ENCODE measurements at places on chromosomes 2 and 18.

DNA sequence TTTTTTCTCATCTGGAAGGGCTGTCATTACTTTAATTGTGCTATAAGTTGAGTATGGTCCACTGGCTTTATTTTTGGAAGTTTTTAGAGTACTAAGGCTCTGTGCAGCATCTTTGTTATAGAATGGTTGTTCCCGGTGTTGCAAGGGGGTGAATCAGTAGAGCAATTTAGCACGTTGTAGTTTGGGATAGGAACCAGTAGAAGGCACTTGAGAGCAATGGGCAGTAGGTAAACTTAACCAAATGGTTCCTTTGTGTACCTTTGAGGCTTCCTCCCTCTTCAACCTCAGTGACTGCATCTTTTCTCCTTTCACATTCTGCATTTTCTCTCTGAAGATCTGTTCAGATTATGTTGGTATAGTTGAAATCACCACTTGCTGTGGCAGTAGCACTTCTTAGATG is 238.2 kb upstream of the SYT4 start:
- H3K27me3 ChIP-seq = peaks cover 2% of the 10 kb centered on the region
- H3K4me1 ChIP-seq = no peaks in the 10 kb centered on the region
- no peak for DNase-seq
- no peak overlapping the region for H3K4me3 ChIP-seq
- no peak overlapping the region for H3K27ac ChIP-seq

DNA sequence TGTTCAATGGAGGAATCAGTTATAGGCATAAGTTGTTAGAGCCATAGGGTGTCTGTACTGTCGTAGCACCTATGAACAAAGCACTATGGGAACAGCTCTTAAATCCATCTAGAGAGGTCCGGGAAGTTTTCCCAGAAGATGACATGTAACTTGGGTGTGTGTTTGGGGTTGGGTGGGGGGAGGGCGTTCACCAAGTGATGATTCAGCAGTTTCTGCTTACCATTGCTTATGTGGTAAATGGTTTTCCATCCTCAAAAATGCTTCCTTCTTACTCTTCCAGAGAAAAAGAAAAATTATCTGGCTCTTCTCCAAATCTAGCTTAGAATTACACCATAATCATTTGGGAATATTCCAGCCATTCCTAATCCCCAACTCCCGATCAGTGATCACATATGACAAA is 361.1 kb upstream of the ZNF521 start:
- no peaks in the 10 kb centered on the region for H3K36me3 ChIP-seq
- no peak overlapping the region for H3K27ac ChIP-seq
- no peaks in the 10 kb centered on the region for H3K4me1 ChIP-seq
- peaks cover 12% of the 10 kb centered on the region for H3K27me3 ChIP-seq

GRCh38 chr18:26052505-26052904 is 37.9 kb downstream of the SS18 start:
- H3K4me1 ChIP-seq = peaks cover 4% of the 10 kb centered on the region
- H3K4me3 ChIP-seq = no peak overlapping the region
- DNase-seq = no peak
- no peak overlapping the region for H3K27ac ChIP-seq
- no peaks in the 10 kb centered on the region for H3K27me3 ChIP-seq
- peaks cover 24% of the 10 kb centered on the region for H3K36me3 ChIP-seq

DNA sequence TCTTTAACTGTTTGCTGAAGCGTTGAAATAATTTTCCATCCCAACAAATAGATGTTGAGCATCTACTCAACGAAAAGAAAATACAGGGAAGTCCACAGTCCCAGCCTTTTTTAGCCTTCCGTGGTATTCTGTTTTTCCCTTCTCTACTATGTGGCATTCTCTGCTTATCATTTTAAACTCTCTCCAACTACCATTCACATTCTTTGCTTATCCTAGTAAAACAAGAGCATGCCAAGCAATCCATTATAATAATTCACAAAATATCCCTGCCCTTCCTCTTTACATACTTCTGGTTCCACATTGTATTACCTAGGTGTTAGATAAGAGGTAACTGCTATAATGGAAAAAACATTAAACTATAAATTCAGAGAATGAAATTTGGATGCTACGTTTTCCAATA is 1.6 kb upstream of the SESTD1 start:
- H3K4me1 ChIP-seq = peaks cover 59% of the 10 kb centered on the region
- H3K4me3 ChIP-seq = no peak overlapping the region
- no peak for DNase-seq
- peak overlapping the region; percentile 94 for H3K27ac ChIP-seq
- peaks cover 2% of the 10 kb centered on the region for H3K27me3 ChIP-seq

GRCh38 chr2:191569025-191569424 is 108.9 kb upstream of the NABP1 start:
- peaks cover 63% of the 10 kb centered on the region for H3K4me1 ChIP-seq
- no peak overlapping the region for H3K27ac ChIP-seq
- no peaks in the 10 kb centered on the region for H3K27me3 ChIP-seq
- DNase-seq = no peak
- H3K4me3 ChIP-seq = no peak overlapping the region

- peaks cover 5% of the 10 kb centered on the region for H3K36me3 ChIP-seq
- H3K27ac ChIP-seq = no peak overlapping the region
- H3K4me3 ChIP-seq = no peak overlapping the region
- no peaks in the 10 kb centered on the region for H3K27me3 ChIP-seq
- H3K4me1 ChIP-seq = no peaks in the 10 kb centered on the region
Observed at GRCh38 chr2:81148323-81148722, 843.8 kb upstream of the LRRTM1 start.

DNA sequence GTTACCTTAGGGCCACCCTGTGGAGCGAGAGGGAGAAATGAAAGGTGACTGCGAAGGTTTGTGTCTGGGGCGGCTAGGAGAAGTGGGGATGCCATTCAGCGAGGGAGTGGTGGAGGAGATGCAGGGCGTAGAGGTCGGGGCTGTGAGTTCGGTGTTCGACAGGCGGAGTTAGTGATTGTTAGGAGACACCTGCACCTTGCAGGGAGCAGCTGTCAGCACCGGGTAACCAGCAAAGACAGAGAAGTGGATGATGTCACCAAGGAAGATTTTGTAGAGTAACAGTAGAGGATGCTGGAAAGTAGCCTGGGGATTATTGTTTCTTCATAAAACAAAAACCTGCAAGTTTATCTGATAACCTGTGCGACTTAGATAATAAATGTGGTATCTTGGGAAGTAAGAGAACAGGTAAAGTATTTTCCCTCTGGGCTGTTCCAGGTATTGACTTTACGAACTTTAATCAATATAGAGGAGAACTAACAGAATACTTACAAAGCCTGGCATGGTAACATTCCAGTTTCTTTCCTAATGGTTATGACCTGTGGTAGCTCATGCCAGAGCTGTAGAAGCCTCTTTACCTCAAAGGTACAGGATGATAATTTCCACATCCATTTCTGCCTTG is 63.8 kb downstream of the SPTBN1 start:
- peaks cover 15% of the 10 kb centered on the region for H3K36me3 ChIP-seq
- H3K27me3 ChIP-seq = no peaks in the 10 kb centered on the region
- peak overlapping the region; percentile 79 for H3K27ac ChIP-seq
- peak overlapping the region; percentile 33 for H3K4me3 ChIP-seq
- DNase-seq = no peak

DNA sequence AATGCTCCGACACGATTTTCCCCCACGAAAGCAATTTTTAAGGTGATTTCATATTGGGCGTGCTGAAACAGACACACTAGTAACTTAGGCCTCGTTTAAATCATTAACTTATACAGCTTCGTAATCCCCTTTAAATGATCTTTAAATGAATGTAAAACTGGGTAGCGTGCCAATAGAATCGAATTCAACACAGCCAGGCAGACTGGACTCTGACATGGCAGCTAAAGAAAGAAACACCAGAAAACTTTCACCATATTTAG is 2.4 kb upstream of the ID2 start:
- peaks cover 25% of the 10 kb centered on the region for H3K36me3 ChIP-seq
- H3K27ac ChIP-seq = peak overlapping the region; percentile 98
- peaks cover 44% of the 10 kb centered on the region for H3K4me1 ChIP-seq
- no peak for DNase-seq
- H3K4me3 ChIP-seq = peak overlapping the region; percentile 90

DNA sequence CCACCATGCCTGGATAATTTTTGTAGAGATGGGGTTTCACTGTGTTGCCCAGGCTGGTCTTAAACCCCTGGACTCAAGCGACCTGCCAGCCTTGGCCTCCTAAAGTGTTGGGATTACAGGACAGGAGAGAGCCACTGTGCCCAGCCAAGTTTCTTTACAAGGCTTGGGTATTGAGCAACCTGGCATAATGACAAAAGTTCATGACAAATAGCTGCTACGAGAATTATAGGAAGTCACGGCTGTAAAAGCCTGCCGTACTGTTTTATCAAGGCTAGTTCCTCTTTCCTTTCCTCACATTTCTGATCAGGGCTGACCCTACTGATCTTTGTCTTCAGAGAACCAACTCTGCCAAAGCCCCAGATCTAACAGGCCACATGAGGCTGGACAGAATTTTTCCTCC is 490.4 kb upstream of the SPRED2 start:
- no peak overlapping the region for H3K27ac ChIP-seq
- H3K4me3 ChIP-seq = no peak overlapping the region
- no peaks in the 10 kb centered on the region for H3K27me3 ChIP-seq
- H3K36me3 ChIP-seq = no peaks in the 10 kb centered on the region
- H3K4me1 ChIP-seq = no peaks in the 10 kb centered on the region
- DNase-seq = no peak

GRCh38 chr2:68468801-68469200 is 1.4 kb downstream of the APLF start:
- 0 out of 2 replicates have a peak overlapping the region, but pooled peaks have one; percentile 99 for H3K4me3 ChIP-seq
- peaks cover 42% of the 10 kb centered on the region for H3K4me1 ChIP-seq
- no peak overlapping the region for H3K27ac ChIP-seq
- no peaks in the 10 kb centered on the region for H3K36me3 ChIP-seq
- no peak for DNase-seq
- H3K27me3 ChIP-seq = no peaks in the 10 kb centered on the region

GRCh38 chr2:9668687-9669345 is 38.0 kb upstream of the YWHAQ start:
- no peak for DNase-seq
- H3K4me1 ChIP-seq = peaks cover 29% of the 10 kb centered on the region
- H3K36me3 ChIP-seq = no peaks in the 10 kb centered on the region
